ENCODE measurements at places on chromosomes 16 and 17. TPM values are rescaled to one million over a fixed set of nuclear protein-coding genes. Genes with fewer than 3 reads are reported as not detected.
A peak's percentile ranks its signal among the peaks of the same experiment; 100 is the strongest.

DNA sequence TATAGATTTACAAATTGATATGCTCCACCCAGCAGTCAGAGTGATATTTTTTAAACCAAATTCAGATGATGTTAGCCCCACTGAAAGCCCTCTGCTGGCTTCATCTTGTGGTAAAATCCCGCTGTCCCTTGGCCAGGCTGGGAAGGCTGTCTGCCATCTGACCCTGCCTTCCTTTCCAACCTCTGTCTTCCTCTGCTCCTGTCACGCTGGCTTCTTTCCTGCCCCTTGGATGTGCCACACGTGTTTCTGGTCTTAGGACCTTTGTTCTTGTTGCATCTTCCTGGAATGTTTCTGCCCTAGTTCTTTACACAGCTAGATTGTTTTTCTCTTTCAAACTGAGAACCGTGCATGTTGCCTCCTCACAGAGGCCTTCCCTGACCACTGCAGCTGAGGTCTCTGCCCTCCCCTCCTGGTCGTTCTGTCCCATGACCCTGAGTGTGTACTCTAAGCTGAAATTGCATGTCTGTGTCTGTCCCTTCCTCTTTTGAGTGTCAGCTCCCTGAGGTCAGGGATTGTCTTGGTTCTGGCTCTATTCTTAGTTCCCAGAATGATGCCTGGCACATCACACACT, 11.4 kb downstream of the NT5M start:
- no peak for DNase-seq

DNA sequence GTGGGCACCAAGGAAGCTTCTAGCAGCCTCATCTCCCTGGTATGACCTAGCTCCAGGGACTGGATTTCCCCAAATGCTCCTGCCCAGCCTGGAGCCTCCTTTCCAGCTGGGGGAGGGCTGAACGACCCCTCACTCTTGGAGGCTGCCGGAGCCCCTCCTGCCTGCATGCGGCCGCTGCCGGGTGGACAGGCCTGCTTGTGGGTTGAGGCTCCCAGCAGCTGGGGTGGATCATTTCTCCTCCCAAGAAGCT, 213.6 kb downstream of the SEC14L1 start:
- DNase-seq = no peak

DNA sequence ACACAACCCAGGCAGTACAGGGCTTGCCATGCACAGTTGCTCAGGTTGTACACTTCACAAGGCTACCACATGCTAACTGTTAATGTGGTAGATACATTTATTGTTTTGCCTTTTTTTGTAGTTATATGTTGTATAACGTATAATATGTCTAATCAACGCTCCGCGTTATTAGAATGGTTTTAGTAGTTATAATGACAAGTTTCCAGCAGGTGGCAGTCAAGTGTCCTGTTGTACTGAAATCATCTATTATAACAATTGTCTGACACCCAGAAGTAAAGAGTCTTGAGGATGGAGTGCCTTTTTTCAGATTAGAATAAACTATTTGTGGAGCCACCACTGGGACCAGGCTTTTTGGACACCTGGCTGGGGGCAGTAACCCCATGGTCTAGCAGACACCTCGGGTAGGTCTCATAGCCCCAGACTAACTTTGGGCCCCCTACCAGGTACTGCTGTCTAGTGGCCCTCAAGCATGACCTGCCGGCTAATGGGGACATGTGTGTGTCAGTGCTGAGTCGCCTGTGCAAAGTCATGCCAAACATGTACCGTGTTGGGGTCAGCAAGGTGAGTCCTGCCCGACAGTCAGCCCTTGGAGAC, 32.8 kb downstream of the MYO15A start:
- peak; percentile 77 for DNase-seq

- DNase-seq = no peak
These were observed 211.9 kb downstream of the KATNIP start for GRCh38 chr16:27761816-27762215.

DNA sequence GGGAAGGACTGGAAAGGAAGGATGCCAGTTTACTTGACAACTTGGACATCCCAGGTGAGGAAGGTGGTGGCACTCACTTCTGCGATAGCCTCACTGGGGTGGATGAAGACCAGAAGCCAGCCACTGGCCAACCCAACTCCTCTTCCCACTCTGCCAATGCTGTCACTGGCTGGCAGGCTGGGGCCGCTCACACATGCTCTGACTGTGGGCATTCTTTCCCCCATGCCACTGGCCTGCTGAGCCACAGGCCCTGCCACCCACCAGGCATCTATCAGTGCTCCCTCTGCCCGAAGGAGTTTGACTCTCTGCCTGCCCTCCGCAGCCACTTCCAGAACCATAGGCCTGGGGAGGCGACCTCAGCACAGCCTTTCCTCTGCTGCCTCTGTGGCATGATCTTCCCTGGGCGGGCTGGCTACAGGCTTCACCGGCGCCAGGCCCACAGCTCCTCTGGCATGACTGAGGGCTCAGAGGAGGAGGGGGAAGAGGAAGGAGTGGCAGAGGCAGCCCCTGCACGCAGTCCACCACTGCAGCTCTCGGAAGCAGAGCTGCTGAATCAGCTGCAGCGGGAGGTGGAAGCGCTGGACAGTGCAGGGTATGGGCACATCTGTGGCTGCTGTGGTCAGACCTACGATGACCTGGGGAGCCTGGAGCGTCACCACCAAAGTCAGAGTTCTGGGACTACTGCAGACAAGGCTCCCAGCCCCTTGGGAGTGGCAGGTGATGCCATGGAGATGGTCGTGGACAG, 4.5 kb downstream of the ZNF646 start:
- peak; percentile 28 for DNase-seq

GRCh38 chr17:4735876-4736651, 3.6 kb upstream of the ZMYND15 start:
- no peak for DNase-seq

GRCh38 chr16:31064882-31065461, 9.1 kb downstream of the ZNF668 start:
- peak; percentile 32 for DNase-seq

DNA sequence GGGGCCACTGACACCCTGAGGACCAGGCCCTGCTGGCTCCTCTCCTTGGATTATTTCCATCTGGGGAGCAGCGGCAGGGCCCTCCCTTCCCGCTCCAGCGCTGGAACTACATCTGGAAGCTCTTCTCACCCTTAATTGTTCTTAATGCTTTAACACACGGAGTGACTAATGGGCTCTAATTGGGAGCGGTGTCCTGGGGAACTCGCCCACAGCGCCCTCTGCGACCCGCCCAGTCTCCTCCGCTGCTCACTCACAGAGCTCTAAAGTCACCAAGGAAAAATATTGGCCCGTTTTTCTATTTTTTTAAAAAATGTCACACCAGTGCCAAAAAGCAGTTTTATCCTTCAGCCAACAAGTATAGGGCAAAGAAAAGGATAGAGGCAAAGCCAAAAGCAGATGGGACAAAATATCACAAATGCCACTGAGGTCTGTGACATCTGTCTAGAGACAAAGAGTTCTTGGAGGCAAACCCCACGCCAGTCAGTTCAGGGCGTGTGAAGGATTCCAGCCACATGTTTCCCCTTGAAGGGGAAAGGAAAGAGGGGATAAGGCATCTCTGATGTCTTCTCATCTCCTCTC, 134.7 kb downstream of the RBFOX3 start:
- peak; percentile 74 for DNase-seq

- DNase-seq = no peak
These were observed 36.8 kb upstream of the ZC3H18 start for GRCh38 chr16:88533381-88533917.

DNA sequence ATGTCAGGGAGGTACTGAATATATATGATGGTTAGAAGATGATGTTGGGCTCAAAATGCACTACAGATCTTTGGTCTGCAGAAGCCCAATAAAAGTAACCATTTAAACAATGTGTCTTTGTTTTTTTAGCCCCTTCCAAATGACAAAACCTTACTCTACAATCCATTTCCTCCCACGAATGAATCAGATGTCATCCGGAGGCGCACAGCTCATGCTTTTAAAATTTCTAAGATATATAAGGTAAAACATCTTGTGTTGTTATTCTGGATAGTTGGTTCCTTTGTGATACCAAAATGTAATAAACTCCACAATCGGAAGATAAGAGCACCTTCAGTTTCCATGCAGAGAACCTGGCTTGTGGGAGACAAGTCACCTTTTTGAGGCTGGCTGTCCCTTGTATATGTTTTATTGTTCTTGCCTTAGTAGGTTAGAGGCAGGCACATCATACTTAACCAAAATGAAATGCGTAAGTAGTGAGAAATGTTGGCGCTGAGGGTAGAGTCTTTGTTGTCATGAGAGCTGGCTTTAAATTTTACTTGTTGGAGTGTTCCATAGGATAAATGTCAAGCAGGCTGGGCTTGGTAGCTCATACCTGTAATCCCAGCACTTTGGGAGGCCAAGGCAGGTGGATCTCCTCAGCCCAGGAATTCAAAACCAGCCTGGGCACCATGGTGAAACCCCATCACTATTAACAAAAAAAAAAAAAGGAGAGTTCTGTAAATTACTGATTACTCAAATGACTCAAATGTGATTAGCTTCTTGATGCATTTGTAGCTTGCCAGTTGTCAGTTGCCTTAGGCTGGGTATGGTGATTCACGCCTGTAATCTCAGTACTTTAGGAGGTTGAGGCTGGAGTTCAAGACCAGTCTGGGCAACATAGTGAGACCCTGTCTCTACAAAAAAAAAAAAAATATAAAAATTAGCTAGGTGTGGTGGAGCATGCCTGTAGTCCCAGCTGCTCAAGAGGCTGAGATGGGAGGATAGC, 19.7 kb upstream of the SNTB2 start:
- no peak for DNase-seq

DNA sequence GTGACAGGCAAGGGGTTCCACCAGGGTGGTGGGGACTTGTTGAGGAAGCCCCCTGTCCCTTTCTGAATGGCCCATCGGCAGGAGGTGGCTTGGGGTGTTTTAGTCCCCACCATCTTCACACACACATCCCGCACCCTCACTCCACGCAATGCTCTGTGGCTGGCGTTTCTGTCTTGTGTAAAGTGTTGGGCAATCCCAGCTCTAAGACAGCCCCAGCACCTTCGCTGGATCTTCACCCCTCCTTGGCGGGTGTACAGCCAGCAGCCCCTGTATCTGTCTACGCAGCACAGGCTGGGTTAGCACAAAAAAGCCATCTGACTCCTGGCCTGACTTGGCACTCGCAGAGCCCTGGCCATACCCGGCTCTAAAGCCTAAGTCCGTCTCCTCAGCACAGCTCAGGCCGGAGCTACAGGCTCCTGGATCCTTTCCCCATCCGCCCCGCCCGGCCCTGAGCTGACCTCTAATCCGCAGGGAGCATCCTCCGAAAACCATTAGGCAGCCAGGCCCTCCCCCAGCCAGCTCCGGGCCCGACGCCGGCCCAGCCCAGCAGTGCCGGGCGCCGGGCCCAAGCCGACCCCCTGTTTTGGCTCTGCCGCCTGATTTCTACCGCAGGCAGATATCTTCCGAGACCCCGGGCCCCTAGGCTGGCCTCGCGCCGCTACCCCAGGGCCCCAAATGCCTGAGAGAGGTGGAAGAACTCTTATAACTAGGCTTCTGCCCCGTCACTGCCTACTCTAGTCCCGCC, 42.4 kb upstream of the TAC4 start:
- DNase-seq = peak; percentile 92

- no peak for DNase-seq
These were observed 228.0 kb downstream of the C16orf78 start for GRCh38 chr16:49601576-49601975.

GRCh38 chr17:31550389-31551056, 159.0 kb downstream of the RAB11FIP4 start:
- DNase-seq = no peak

DNA sequence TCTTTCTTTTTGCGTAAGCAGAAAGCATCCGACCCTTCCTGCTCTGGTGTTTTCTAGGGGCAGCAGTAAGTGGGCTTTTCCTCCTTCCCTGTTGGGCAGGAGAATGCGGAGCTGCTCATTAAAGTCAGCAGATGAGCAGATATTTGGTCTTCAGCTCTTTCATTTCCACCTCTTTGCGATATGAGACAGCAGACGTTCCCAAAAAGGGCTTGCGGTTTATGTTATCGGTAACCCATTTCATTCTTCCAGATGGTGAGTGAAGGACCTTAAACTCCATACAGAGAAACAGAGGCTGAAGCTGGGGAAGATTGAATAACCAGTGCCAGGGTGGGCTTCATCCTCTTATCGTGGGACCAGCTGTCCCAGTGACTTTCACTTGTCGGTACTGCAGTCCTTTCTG, 40.7 kb downstream of the KSR1 start:
- DNase-seq = no peak

DNA sequence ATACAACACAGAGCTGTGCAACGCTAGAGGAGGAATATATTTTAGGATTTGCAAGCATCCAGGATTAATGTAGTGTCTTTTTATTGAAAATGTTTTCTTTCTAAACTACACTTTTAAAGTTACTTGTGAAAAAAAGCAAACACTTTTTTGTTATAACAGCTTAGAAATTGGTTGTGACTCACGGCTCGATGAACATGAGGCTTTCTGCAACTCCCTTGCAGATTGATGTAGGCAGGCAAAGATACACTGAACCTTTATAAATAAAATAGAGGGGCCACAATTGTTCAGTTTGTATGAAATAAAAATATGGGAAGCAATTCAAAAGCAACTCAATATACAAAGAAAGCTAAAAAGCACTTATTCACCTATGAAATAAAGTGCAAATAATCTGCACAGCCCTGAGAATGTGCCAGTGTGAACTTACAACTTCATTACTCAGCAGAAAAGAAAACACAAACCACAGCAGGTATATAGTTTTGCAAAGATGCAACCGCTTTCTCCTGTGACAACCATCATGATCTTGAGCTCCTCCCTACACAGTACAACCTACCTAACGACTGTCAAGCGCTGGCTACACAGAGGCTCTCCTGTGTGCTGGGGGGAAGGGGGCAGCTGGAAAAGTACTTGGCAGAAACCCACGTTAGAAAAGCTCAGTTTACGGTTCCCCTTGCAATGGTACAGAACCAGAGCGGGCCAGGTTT, 948 bp downstream of the LUC7L start:
- DNase-seq = no peak

GRCh38 chr16:75244225-75244809, 7.1 kb downstream of the BCAR1 start:
- DNase-seq = no peak

CLDN7 gene
- 40.8 TPM for total RNA-seq

KLHL10 gene
- total RNA-seq = 0.10 TPM

CHP2 gene
- total RNA-seq = 1.9 TPM

Measured in H7 (cell line).